Right ventricle myocardium superior (tissue), 1 donor: ENCODE measurements at places on chromosomes 7 and 10. TPM values are rescaled to one million over a fixed set of nuclear protein-coding genes. Genes with fewer than 3 reads are reported as not detected.

GRCh38 chr10:73819081-73819480, 7.7 kb upstream of the NDST2 start:
- no peak for DNase-seq

DNA sequence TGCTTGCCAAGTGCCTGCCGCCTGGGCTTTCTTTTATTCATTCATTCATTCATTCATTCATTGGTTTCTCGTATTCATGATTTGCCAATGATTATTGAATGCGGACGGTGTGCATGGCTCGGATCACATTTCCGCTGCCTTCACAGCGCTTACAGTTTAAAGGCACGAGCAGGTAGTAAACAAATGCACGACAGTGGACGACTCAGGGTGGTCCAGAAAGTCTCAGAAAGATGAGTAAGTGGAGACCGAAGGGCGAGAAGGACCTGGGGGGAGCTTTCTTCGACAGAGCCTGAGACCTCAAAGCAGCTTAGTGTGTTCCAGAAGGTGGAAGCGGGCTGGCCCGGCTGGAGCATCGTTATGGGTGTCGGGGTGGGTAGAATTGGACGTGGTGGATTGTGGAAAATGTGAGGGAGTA, 506 bp downstream of the MCM10 start:
- no peak for DNase-seq

DNA sequence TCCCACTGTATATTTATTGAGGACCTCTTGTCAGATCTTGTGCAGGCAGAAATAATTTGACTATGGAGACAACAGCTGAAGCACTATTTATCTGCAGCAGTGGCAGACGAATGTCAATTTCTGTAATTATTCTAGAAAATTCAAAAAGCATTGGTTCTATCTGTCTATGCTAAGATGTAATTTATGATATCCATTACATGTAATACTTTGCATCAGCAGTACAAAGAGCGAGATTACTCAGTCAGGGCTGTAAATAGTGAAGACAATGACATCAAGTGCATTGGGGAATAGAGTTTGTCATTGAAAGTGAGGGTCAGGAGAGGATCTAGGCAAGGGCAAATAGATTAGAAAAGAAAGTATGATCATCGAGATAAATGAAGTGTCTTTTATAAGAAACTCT, 508.2 kb downstream of the ZWINT start:
- DNase-seq = no peak

DNA sequence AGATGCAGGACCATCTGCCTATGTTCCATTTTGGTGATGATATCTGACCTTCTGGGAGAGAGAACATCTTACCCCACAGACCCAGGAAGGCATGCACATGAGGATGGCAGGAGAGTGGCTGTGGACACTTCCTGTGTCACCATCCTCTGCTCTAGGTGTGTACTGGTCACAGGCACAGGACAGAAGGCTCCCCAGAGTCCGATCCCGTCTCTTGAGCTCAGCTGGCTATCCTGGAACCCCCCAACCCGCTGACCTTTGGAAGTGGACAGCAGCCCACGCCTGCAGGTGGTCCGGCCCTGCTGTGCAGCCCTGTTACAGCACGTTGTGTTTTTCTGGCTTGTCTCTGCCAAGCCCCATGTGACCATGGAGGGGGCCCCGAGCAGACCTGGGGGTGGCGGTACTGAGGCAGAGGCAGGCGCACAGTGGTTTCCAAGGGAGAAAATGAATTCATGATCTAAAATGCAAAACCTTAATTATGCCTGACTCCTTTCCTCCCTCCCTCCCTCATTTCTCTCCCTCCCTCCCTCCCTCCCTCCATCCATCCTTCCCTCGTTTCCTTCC, 178.8 kb downstream of the CUX1 start:
- DNase-seq = no peak

DNA sequence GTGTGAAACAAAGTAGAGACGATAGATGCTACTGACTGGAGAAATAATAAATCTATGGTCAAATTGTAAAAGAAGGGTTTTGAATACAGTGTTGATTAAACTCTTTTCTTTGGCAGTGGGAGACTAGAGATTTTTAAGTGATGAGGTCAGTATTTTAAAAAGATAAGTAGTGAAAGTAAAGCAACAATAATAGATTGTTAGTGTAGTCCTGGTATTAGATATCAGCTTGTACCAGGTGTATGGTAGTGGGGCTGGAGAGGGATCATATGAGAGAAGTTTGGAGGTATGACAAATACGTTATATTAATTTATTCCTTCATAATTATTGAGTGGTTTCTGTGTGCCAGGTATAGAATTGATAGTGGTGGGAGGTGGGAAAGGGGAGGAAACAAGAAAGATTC, 25.2 kb downstream of the PHTF2 start:
- DNase-seq = no peak

DNA sequence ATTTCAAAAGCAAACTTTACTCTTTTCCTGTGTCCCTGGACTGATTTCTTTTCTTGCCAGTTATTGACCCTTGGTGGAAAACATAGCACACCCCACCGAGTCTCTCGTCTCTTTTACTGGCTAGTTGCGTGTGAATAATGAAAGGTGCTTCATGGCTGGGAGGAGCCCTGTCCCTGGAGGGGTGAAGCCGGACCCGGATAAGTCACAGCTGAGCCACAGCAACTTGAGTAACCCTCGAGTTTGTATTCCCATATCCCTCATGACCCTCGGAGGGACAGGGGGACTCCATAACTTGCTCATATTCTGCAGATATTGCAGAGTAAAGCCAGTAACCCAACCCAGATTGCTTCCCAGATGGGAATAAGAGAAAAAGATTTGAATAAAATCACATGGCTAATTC, 147.5 kb upstream of the FRMD4A start:
- DNase-seq = no peak

DNA sequence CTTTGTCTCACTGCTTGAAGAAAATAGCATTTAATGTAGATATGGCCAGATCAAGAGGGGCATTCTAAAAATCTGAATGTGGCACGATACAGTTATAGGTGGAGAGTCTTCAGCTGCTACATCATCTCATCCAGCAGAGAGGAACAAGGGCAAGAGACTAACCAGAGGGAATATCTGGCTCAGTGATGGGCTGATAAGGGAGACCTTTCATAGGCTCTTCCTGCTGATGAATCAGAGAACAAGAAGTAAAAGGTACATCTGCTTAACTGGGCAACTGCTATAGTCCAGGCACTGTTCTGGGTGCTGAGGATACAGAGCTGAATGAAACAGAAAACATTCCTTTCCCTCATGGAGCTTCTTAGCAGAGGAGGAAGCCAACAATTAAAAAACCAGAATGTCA, 37.9 kb downstream of the PIP4K2A start:
- DNase-seq = no peak

GRCh38 chr7:4033996-4034395, 648.1 kb upstream of the FOXK1 start:
- no peak for DNase-seq

DNA sequence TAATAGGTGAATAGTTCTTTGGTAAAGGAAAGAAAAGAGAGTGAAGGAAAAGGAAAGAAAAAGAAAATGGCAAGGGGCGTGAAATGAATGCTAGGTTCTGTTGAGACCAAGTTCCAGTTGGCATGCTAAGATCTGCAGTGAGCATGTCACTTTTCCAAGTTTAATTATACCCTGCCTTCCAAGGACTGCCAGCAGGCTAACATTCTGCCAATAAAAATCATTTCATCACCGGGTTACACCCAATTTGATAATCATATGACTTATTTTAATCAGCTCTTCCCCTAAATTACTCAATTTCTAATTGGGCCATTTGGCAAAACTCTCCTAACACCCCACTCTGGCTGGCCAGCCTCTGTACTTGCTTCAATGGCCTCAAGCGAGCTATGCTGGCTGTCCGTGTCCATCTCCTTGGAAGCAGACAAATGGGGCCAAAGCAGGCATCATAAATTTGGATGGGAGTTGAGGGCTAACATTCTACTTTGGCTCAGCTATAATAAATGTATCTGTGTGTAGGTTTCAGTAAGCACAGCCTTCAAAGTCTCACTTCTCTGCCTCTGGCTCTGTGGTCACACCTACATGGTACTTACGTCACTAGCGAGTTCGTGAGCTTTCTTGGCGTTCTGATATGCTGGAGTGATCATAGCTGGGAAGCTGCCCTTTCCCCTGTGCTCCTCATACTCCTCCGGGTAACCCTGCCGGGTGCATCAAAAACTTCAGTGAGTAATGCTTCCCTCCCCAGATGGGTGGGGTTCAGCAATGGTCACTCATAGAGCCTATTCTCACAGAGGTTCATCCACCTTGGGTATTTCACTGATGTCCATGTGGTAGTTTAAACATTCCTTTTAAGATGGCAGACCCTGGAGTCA, 17.3 kb downstream of the NRAP start:
- DNase-seq = peak; percentile 37

- peak; percentile 34 for DNase-seq
Observed at GRCh38 chr7:782718-783449, 49.4 kb upstream of the SUN1 start.

- no peak for DNase-seq
Observed at GRCh38 chr10:34791947-34792346, 23.1 kb downstream of the PARD3 start.

DNA sequence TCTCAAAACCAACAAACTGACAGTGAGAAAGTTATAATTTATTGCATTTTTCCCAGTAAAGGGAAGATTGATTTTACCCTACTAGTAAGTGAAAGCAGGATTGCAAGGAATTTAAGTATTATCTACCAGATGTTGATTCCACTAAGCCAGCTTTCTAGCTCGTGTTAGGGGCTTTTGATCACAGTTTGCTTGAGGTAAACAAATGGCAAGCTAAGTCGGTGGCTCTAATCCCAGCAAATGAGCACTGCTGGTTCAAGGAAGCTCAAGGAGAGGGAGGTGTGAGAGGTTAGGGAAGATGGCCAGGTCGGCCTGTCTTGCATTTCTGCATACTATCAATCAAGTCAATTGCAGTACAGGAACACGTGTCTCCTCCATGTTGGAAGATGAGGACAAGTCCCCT, 448.7 kb upstream of the POM121L12 start:
- DNase-seq = no peak

- DNase-seq = no peak
Observed at GRCh38 chr7:36923943-36924436, 199.7 kb upstream of the AOAH start.

GRCh38 chr7:4216016-4216415, 466.1 kb upstream of the FOXK1 start:
- no peak for DNase-seq

DNA sequence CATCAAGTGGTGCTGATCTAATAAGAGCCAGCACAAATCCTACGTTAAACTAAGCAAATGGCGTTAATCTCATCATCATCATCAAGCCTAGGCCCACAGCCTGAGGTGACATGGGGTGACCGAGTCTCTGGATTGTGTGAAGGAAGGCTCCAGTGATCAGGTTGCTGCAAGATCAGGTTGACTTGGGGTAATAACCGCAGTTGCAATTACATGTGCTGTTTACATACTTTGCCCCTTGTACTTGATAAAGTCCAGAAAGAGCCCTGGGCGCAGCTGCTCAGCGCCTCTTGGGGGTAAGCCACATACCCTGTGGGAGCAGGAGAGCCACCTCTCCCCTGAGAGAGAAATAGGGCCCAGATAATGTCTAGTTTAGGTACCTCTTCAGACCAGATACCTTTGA, 228.1 kb downstream of the WDR11 start:
- no peak for DNase-seq

DNA sequence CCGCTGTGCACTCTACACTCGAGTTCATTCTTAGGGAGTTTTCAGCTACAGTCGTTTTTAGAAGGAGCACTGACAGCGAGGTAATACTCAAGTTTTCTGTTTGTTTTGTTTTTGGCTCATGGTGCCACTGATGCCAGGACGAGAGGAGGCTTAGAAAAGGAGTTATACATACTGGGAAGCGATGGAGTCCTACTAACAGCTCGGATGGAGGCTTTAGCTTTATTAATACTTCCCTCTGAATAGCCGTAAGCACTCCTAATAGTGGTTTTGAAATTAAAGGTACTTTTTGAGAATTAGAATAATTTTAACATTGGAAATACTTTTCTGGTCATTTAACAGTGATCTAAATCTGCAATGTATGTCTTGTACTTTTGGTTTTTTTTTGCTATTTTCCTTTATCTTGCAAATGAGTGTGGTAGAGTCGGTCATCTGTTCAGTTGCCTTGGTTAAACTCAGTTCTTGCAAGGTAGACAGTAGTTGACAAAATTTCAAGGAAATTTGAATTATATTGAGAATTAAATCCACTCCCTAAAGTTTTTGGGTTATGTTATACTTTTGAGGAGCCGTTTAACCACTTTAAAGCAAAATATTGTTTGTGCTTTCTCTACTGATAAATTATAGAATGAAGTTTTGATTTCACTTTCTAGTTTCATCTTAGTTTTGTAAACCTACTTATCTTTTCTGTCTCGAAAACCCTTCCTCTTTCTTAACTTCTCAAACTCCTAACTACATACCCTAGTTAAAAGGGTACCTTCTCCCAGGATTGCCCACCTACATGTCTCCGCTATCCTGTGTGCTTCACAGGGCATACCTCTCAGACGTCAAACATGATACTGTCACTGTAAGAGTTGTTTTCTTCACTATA, 1.5 kb downstream of the HBP1 start:
- no peak for DNase-seq

- DNase-seq = no peak
Observed at GRCh38 chr10:82402906-82403401, 528.0 kb downstream of the NRG3 start.

- DNase-seq = no peak
Observed at GRCh38 chr7:27101957-27102580, 414 bp downstream of the HOXA2 start.

DNA sequence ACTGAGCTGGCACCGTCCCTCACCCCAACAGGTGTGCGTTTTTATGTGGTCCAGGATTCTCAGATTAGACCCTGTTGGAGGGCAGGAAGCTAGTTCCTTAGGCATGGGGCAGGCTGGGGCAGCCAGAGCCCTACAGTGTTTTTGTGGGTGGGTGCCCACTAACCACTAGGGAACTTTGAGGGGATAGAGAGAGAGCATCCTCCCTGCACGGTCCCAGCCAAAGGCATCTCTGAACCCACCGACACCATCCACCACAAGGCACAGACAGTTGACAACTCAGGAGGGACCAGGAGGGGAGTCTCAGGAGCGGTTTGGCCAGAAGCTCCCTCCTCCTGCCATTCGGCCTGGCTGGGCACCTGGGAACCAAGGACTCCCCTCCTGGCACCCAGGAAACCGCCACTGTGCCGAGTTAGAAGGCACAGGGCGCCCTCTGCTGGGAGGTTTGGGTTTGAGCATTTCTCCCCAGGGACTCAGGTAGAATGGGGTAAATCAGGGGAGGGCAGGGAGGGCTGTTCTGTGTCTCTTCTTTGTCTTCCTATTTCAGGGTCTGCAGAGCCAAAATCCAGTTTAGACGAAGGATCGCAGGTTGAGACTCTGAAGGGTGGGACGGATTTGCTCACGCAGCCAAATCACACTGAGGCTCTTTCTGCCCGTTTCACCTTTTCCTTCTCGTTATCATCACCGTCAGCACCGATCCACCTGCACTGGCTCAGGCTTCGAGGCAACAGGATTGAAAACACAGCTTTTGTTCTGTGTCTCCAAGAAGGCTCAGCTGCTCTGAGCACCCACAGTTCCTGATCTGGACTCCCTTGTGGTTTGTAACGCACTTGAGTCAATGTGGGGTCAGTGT, 84.8 kb upstream of the COL13A1 start:
- peak; percentile 70 for DNase-seq

Gene AEBP1
- total RNA-seq = 12.4 TPM

Gene OPN1SW
- not detected for total RNA-seq

Gene NRCAM
- total RNA-seq = 0.27 TPM

Gene GFRA1
- 5.9 TPM for total RNA-seq

Gene OR9A2
- total RNA-seq = 0.22 TPM

Gene TMEM270
- not detected for total RNA-seq
